NCI-H1092 (cell line): ENCODE measurements at places on chromosomes 12 and 14.

DNA sequence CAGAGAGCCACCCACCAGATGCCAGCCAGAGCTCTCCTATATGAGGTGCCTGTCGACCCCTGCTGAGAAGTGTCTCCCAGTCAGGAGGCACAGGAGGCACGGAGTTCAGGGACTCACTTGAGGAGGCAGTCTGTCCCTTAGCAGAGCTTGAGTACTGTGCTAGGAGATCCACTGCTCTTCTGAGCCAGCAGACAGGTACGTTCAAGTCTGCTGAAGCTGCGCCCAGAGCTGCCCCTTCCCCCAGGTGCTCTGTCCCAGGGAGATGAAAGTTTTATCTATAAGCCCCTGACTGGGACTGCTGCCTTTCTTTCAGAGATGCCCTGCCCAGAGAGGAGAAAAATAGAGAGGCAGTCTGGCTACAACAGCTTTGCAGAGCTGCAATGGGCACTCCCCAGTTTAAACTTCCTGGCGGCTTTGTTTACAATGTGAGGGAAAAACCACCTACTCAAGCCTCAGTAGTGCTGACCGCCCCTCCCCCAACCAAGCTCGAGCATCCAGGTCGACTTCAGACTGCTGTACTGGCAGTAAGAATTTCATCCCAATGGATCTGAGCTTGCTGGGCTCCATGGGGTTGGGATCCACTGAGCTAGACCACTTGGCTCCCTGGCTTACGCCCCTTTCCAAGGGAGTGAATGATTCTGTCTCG is 146.7 kb upstream of the USP15 start:
- no peak for DNase-seq

DNA sequence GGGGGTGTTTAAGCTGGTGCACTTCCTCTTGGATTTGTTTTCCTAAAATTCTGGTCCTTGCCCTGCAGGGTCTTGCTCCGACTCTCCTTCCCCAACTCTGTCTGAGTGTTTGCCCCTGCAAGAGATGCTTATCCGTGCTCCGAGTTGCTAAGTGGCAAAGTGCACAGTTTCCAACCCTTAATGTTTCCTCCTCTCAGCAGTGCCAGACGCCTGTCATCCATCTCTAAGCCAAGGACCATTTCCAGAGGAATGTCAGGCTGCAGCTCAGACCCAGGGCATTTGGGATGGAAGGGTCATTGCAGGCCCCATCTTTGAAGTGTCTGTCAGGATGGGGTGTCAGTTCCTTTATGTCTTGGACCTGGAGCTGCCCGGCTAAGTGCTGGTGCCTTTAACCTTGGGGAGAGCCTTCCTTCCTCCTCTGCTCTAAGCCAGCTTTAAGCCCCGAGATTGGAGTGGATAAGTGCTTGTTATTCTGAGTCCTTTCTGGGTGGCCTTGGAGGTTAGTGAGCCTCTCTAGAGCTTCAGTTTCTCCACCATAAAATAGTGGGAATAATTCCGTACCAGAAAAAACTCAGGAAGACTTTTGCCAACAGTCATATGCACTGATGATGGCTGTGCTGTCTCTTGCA is 15.0 kb downstream of the WNT5B start:
- DNase-seq: peak; percentile 54

DNA sequence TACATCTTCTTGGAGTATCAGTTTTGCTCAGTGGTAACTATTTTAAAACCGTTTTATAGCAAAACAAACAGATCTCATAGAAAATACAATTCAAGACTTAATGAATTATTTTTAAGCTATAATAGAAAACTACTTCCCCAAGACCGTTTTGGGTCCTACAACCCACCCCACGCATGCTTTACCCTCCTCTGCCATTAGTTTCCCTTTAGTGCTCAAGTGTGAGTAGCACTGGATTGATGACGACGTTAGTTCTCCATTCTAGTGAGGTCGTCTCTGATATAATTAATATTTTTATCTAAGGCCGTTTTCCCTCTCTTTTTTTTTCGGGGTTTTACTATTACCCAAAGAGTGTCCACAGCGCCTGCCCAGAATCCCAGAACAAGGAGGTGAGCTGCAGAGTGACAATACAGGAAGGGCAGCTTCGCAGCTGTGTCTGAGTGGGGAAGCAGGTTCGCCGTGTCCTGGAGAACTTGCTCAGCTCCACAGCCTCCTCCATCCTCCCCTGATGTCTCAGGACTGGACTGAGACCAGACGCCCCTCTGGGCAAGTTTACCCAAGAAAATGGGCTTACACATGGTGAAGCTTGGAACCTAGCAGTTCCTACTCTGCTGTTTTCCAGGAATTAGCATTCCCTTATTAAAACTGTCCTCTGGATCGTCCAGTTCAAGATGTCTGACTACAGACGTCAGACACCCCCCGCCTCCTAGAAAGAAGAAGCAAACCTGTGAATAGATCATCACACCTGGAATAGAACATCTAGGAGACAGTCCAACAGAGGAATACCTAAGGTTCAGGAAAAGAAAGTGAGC is 31.9 kb upstream of the MON2 start:
- DNase-seq: no peak

- DNase-seq: no peak
These were observed 53.7 kb downstream of the FBXL14 start for GRCh38 chr12:1540690-1541089.

DNA sequence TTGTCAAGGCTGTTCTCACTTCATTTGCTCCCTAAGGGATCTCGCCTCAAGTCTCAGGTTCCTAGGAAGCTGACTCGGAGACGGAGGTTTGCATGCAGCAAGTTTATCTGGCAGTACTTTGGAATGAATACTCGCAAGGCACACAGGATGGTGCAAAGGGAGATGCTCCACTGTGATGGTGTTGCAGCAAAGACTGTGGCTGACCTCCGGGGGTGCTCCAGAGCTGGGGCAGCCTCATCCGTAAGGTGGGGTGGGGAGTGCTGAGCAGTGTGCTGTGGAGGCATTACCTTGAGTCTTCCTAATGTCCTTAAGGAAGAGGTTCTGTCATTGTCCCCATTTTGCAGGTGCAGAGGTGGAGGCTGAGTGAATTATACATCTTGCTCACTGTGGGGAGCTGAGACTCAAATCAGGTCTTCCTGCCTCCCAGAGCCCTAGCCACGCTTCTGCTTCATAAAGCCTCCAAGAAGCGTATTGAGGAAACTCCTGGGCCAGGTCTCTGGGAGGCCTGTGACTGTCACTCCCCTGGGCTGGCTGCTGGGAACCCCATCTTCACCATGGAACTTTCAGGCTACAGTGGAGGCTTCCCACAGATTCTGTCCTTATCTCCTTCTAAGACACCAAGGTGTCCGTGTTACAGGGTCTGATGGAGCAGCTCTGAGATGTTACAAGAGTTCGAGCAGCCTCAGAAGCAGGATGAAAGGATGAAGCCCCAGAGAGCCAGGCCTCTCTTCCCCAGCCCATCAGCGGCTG is 39.5 kb downstream of the GALNT16 start:
- DNase-seq: no peak
